ENCODE measurements at places on chromosomes 6 and 20.

- no peak for DNase-seq
These were observed 153.3 kb upstream of the SNX9 start for GRCh38 chr6:157669747-157670216.

- no peak for DNase-seq
These were observed 89.2 kb downstream of the DNAH8 start for GRCh38 chr6:38804358-38804757.

DNA sequence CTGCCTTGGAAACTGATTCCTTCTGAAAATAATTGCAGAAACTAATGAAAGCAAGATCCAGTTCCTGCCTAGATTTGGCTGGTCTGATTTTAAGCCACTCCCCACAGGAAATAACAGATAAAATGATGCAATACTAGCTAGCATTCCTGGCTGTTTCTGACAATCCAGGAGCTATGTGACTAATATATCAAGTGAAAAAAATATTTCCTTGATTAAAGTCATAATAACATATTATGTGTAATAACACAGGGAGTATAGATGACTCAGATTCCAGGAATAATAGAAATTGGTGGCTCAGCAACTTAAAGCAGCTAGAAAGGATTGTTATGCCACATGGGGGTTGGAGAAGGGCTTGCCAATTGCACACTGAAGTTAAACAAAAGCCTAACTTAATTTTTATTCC, 182.7 kb upstream of the SALL4 start:
- DNase-seq: no peak

GRCh38 chr6:21560249-21560648, 33.3 kb upstream of the SOX4 start:
- DNase-seq: no peak

DNA sequence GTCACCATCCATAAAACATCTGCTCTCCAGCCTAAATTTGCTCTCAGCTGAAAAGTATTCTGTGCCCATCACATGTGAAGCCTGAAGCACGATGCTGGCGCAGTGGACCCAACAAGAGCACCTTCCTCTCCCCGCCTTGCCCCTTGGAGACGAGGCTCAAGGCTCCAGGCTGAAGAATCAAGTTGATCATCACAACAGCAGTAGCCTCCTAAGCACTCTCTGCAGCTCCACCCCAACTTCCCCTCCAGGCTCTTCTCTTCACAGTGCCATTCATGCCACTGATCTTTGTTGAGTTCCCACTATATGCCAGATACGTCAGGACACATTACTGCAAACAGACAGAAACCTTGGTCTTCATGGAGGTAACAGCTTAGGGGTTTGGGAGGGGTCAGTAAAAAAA, 41.6 kb upstream of the ZNF217 start:
- no peak for DNase-seq

GRCh38 chr6:30258204-30258603, 45.0 kb upstream of the TRIM26 start:
- no peak for DNase-seq

DNA sequence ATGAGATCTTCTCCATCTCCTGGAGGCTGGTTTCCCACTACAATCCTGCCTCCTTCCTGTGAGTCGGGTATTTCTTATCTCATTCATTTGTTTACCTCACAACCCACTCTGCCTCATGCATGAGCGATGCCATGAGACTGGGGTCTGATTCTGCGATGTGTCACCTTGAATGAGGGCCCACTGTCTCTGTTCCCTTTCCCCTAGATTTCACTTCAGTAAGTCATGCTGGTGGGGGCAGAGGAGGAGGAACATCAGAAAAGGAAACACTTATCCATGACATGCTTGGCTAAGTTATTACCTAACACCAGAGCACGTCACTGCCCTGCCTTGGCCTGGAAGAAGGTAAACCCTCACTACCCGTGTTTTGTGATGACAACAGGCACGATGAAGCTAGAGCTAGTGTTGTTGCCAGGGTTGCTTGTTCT, 337.4 kb upstream of the PRDM1 start:
- DNase-seq: no peak

- DNase-seq: no peak
These were observed 246.0 kb downstream of the PHACTR1 start for GRCh38 chr6:12962529-12962928.

DNA sequence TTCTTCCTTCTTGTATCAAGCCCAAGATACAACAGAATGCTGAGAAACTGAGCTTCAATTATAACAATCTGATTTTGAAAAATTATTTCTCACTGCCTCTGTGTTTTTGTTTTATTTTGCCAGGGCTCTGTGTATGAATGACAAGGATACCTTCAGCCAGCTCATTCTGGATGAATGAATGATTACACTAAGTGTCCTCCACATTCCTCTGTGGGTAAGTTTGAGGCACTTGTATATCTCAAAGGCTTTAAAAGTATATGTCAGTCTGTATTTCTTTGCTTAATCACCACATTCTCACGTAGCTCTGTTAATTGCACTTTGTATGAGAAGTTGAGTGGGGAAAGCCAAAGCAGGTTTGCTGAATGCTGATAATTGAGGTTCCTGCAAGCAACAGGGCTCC, 95.1 kb downstream of the TIAM2 start:
- no peak for DNase-seq

GRCh38 chr6:30013291-30013922, 47.7 kb upstream of the POLR1H start:
- DNase-seq: no peak
